ENCODE measurements at places on chromosomes 2 and 18.

DNA sequence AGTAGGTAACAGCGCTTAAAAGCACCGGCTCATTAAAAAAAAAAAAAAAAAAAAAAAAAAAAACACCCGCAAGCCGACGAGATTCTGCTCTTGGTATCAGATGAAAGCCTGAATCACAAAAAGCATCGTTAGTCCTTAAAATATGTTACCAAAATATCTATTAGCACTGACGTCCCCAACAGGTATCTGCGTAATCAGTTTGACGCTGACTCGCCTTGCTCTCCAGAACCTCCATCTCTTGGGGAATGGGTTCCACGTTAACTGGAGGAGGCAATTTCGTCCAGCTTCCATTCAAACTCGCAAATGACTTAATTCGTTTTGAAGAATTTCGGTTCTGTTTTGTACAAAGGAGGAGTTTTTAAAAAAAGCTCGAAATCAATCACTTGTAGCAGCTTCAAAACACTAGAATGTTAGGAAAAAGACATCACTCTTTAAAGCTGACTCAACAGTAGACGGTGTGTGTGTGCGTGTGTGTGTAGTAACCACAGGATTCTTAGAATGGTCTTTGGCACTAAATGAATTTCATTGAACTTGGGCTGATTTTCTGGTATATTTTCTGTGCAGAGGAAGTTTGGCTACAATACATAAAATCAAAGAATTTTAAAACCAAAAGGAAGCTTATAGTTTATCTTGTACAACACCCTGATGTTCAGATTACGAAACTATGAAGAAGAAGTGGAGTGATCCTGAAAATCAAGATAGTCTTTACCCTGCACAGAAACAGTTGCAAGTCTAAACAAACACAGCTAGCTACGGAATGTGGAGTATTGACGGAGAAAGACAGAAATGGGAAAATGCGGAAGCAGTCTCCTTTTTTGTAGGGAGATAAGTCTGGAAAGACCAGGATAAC is 1.1 kb upstream of the PGAP1 start:
- no peak for DNase-seq

GRCh38 chr2:150120326-150120955 is 367.0 kb downstream of the RND3 start:
- DNase-seq = no peak

DNA sequence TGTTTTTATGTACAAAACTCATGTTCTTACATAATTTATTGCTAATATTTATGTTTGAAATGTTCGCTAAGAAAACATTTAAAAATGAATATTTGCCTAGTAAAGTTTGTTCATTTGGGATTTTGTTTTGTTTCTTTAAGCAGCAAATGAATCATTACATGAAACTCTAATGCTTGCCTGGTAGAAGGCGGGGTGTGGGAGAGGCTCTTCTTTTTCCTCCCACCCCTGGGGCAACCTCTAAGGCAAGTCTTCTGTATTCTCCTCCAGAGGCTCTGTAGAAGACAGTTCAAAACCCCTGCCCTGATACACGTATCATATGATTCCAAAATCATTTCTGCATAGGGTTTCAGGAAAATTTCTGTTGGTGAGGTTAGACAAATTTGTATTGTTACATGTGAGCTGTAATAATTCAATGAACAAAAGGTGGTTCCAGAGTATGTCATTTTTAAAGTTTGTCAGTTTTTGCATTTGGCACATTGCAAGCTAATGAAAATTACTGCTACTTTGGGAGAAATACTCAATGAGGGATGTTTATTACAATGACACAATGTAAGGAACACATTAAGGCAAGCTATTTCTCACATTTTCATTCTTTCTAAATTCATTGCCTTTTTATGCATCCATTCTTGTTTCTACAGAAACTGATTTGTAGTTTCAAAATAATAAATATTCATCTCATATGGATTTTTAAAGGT is 302.3 kb upstream of the UBE2E3 start:
- DNase-seq = no peak

GRCh38 chr18:35377875-35378573 is 887 bp upstream of the ZNF396 start:
- no peak for DNase-seq

GRCh38 chr18:56119681-56120080 is 518.7 kb downstream of the TXNL1 start:
- DNase-seq = no peak

DNA sequence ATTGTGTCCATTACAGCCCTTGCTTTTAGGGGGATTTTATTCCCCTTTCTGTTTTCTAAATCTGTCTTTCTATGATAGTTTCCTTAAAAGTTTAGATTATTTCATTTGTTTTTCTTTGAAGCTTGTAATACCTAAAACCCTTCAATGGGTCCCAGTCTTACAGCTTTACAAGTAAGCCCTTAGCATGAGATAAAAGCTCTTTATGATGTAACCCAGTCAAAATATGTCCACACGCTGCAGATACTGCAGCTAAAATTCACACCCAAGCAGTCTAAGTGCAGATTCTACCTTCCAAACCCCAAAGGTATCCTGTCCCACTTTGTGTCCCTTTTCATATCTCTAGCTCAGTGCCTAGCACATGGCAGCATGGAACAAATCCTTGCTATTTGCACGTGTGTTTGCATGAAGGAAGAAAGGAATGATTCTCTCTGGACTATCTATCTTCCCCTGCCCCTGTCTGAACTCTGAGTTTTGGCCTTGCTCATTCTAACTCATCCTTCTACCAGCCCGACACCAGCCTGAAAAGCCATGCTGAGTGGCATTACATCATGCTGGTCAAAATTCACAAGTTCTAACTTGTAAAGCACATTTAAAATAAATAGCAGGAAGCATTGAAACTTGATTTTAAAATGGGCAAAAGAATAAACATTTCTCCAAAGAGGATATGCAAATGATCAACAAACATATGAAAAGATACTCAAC is 623.2 kb downstream of the IRS1 start:
- DNase-seq = no peak

GRCh38 chr2:69741575-69742321 is at the start of gene ANXA4:
TSS of gene ANXA4 (plus strand) at chr2:69742134. CDS start at chr2:69781566, 39,432 bp downstream.
- peak; percentile 54 for DNase-seq

DNA sequence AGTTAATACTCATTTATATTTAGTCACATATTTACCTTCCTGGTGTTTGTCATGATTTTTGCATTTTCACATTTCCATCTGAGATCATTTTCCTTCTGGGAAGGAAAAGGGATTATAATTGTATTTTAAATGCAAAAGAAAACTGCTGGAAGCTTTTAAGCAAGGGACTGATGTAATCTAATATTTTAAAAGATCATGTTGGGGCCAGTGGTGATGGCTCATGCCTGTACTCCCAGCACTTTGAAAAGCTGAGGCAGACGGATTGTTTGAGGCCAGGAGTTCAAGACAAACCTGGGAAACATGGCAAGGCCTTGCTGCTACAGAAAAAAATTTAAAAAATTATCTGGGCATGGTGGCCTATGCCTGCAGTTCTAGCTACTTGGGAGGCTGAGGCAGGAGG is 149.0 kb downstream of the MIB1 start:
- DNase-seq = no peak

GRCh38 chr18:24011123-24011917 is 3.2 kb upstream of the TTC39C start:
- no peak for DNase-seq

GRCh38 chr18:1805521-1805920 is 765.8 kb downstream of the METTL4 start:
- no peak for DNase-seq

GRCh38 chr18:77197073-77197472 is 52.6 kb upstream of the GALR1 start:
- DNase-seq = no peak
